ENCODE measurements at places on chromosomes 7 and 10.

DNA sequence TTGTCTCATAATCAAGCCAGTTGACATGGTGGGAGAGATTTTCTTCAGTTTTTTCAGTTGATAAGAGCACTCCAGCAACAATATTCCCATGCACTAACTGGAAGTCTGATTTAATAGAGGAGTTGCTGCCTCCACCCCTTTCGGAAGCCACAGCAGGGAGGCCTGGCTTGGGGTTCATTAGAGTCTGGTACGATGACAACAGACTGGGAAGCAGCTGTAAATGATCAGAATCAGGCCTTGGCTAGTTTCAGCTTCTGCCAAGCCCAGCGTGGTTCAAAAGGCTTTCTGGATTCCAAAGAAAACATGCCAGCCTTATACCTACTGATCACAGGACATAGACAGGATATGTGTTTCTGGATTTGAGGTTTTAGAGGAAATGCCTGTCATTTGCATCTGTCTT is 274.0 kb downstream of the CSTF2T start:
- no peak for DNase-seq

DNA sequence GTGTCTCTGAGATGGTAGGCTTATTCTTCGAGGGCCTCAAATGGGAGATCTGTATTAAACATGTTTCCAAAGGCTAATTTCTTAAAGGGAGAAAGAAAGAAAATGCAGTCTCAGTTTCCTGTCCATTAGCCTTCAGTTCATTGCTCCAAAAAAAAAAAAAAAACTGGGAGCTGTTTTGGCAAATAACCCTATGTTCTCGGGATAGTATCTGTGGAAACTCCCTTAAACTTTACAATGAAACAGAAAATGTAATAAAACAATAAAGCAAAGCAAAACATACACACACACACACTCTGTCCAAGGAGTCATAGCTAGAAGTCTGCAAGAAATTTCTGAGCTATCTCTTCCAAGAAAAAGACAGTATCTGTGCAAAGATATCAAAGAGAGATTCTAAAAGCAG is 172.5 kb upstream of the CELF2 start:
- no peak for DNase-seq

DNA sequence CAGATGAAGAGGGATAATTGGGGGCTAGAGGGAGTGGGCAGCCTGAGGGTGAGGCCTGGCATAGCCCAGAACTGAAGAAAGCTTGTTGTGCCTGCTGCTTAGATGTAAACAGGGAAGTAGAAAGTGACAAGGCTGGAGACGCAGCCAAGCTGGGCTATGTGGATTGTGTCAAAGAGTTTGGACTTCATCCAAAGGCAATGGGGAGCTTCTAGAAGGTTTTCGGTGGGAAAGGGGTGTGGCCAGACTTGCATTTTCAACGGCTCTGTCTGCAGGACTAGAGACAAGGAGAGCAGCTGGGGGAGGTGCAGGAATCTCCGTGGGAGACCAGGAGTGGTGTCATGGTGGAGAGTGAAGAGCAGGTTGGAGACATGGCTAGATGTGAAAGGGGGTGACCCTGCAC is 48.8 kb downstream of the GOLGA7B start:
- DNase-seq: no peak

GRCh38 chr10:73136627-73137026 is 26.4 kb downstream of the NUDT13 start:
- no peak for DNase-seq

DNA sequence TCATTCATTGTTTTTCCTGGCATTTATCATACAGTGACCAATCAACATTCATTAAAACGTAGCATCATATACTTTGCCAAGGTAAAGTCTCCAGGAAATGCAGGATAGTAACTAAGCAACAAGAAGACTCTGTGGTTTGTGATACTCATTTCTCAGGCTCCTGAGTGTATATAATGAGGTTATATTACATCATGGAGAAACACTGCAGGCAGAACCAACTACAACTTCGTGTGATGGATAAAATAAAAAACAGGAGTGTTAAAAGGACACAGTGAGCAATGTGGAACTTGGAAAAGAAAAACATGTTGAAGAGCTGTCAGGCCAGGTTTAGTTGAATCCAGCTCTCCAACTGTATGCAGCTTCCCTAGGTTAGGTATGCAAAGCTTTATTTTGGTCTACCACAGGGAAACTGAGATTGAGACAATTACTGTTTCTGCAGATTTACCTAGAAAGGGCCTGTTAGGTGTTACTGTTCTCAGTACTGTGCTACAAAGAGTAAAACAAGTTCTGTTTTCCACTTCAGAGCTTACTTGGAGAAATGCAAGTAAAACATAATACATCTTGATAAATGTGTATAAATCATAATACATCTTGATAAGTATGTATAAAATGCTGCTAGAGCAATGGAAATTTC is 7.8 kb upstream of the CCNY start:
- DNase-seq: no peak

DNA sequence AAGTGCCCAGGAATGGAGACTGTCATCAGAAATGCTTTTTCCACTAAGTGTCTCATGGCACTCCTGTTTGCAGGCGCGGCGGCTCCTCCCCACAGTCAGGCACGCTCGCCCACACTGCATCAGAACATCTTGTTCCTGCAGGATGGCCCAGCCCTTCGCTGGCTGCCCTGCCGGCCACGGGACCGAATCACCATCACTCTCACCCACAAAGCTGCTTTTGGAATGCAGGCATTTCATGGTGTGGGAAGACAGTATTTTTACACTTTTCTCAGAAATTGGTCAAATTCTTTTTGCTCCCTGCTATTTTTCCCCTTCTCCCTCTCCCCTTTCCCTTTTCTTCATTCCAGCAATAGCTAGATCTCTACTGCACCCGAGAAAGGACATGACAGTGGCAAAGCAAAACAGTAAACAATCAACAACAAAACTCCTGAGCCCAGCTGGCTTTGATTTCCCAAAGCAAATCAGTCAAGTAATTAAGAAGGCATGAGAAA is 176.1 kb upstream of the TNS3 start:
- no peak for DNase-seq

- no peak for DNase-seq
Measured at GRCh38 chr10:2834214-2834613, 233.1 kb upstream of the PFKP start.

DNA sequence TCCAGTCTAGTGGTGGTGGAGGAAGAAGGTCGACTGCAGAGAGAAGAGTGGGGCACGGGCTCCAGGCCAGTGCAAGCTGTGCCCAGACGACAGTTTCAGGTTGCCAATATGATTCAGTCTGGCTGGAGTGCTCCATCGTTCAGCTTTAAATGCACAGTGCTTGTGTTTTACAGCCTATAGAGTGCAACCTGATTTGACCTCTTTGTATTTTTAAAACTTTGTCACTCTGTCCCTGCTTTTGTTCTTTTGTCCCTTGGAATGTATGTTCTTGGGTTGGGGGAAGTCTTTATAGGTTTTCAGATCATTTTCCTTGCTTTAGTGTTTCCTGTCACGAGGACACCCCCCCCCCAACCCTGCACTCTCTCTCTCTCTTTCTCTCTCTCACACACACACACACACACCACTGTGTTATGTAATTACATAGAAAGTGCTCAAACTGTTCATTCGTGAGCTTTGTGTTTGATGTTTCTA is 198.0 kb downstream of the CAMK1D start:
- DNase-seq: peak; percentile 85

DNA sequence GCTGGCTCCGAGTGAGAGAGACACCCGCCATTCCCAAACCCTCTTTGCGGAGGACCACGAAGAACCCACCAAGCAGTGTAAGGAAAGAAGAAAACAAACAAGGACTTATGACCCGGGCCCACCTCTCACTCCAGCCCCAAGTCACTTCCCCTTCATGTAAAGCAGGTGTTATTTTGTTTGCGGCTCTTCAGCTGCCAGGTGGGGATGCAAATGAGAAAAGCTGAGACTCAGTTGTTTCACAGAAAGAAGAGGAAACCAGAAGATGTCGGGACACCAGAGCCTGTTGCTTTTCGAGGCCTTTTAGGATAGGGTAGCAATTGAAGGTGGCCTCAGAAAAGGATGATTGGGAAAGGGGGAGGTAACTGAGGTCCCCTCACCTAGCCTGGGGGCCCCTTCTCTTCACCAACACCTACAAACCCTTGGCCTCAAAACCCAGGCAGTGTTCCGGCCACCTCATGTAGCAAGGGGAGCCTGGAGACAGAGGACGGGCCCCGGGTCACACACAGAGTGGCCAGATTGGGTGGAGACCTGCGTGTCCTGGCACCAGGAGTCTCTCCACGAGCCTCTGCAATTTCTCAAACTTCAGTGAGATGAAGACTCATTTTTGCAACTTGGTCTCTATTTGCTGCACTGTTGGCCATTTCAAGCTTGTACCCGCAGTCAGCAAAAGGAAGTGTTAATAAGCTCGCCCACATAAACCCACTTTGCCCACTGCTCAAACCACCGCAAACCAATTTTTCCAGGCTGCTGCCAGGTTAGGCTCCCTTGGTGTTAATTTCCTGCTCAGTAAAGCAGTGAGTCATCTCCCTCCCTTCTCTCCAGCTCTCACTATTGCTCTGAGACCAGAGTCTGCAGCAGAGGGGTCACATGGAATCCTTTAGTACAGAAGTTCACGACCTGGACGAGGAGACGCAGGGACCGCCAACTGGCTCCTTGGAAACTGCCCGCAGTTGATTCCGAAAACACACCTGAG is 45.5 kb downstream of the AOC1 start:
- DNase-seq: peak; percentile 54
